Body of pancreas (tissue), 4 donors: ENCODE measurements at places on chromosomes 12 and 14. TPM values are rescaled to one million over a fixed set of nuclear protein-coding genes. Genes with fewer than 3 reads are reported as not detected.
A peak's percentile ranks its signal among the peaks of the same experiment; 100 is the strongest.

OR4E1 gene
- total RNA-seq = not detected

AMDHD1 gene
- 4.4 TPM for total RNA-seq

DNA sequence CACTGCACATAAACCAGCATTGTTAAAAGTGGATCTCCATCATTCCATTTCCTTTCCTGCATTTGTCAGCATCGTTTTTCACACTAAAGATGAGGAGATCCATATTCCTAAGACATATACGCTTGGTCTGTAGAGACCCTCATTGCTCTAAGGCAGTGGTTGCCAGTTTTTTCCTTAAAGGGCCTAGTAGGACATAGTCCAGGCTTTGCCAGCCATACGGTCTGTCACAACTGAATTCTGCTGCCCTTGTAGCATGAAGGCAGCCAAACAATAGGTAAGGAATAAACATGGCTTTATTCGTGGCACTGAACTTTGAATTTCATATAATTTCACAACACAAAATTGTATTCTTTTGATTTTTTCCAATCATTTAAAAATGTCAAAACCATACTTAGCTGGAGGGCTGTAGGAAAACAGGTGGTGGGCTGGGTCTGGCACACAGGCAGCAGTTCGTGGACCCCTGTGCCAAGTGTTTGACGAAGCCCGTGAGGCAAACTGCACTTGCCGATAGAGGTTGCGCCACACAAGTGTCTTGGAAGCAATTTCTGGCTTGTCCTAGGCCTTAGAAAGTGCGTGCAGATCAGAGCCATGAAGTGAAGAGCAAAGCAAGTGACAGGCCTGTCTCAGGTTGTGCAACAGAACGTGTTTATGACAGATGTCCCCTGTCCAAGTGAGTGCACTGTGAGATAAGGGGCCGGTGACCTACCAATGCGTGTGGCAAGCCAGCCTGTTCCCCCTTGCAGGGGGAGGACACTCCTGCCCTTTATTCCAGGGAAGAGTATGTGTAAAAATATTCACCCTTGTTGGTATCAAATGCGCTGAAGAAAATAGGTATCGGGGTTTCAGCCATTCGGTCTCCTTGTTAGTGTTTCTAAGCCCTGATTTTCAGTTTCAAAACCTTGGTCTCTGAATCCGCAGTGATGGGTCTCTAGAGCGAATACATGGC is 916 bp upstream of the CHPT1 start:
- H3K27ac ChIP-seq = peak overlapping the region; percentile 93
- peaks cover 28% of the 10 kb centered on the region for H3K4me1 ChIP-seq
- peak overlapping the region; percentile 9 for H3K4me3 ChIP-seq
- H3K36me3 ChIP-seq = no peaks in the 10 kb centered on the region
- no peaks in the 10 kb centered on the region for H3K27me3 ChIP-seq

CREBL2 gene
- total RNA-seq = 31.4 TPM

SMIM41 gene
- 0.26 TPM for total RNA-seq

GRCh38 chr12:51322452-51322851 is 1.5 kb downstream of the BIN2 start:
- H3K4me1 ChIP-seq = no peaks in the 10 kb centered on the region
- H3K27ac ChIP-seq = no peak overlapping the region
- no peaks in the 10 kb centered on the region for H3K36me3 ChIP-seq
- no peak overlapping the region for H3K4me3 ChIP-seq
- DNase-seq = no peak

GRCh38 chr14:100654814-100655740 is 67.9 kb upstream of the BEGAIN start:
- H3K27ac ChIP-seq = no peak overlapping the region
- DNase-seq = peak; percentile 51
- no peaks in the 10 kb centered on the region for H3K36me3 ChIP-seq
- no peak overlapping the region for H3K4me3 ChIP-seq
